ENCODE measurements at places on chromosomes 5 and 9.

GRCh38 chr5:138645778-138646575 lies 70.8 kb upstream of the HSPA9 start:
- DNase-seq: no peak

DNA sequence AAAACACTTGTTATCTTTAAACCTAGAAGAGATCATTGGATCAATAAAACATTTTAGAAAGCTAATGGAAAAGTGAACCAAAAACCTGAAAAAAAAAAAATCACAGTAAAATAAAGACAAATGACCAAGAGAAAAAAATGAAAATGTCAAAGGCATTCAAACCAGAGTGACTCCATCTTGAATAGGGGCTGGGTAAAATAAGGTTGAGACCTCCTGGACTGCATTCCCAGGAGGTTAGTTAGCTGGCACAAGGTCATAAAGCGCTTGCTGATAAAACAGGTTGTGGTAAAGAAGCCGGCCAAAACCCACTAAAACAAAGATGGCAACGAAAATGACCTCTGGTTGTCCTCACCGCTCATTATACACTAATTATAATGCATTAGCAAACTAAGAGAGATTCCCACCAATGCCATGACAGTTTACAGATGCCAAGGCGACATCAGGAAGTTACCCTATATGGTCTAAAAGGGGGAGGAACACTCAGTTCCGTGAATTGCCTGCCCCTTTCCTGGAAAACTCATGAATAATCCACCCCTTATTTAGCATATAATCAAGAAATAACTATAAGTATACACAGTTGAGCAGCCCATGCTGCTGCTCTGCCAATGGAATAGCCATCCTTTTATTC lies 116.7 kb upstream of the NEK6 start:
- DNase-seq: no peak

DNA sequence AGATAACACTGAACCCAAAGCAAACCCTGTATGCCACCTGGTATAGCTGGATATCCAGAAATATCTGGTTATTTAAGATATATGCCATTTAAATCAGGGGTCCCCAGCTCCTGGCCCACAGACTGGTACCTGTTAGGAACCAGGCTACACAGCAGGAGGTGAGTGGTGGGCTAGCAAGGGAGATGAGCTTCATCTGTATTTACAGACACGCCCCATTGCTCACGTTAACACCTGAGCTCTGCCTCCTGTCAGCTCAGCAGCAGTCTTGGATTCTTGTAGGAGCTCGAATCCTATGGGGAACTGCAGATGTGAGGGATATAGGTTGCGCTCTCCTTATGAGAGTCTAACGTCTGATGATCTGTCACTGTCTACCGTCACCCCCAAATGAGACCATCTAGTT lies 646.6 kb downstream of the TLE4 start:
- DNase-seq: no peak

- no peak for DNase-seq
Observed at GRCh38 chr9:3879315-3879714, 353.5 kb upstream of the RFX3 start.

DNA sequence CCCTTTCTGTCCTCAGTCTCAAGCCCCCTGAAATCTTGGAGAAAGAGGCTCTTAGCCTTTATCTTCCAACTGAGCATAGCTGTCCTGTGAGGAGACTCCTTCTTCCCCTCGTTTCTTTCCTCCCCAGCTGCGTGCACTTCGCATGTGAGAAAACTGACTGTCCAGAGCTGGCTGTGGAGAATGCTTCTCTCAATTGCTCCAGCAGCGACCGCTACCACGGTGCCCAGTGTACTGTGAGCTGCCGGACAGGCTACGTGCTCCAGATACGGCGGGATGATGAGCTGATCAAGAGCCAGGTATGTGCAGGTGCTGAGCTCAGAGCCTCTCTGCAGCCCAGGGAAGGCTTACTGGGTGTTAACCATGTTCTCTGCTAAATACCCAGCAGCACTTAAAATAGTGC lies 190.8 kb downstream of the PAPPA start:
- no peak for DNase-seq

DNA sequence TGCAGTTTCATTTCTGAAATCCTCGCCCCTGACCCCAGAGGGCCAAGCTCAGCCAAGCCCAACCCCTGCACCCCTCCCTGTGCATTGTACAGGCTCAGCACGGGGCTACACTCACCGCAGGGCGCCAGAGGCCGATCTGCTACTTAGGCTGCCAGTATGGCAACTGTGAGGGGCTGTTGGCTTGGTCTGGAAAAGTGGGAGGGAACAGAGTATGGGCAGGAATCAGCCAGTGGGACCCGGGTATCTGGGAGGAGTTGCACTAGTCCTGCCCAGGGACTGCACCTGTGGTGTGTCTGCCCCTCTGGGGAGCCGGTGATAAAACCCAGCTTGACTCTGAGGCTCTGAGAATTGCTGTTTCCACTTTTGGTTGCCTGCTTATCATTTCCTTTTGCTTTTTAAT lies 167.4 kb upstream of the KIF2A start:
- DNase-seq: no peak

GRCh38 chr5:133344266-133344665 lies 268.1 kb downstream of the FSTL4 start:
- DNase-seq: no peak

DNA sequence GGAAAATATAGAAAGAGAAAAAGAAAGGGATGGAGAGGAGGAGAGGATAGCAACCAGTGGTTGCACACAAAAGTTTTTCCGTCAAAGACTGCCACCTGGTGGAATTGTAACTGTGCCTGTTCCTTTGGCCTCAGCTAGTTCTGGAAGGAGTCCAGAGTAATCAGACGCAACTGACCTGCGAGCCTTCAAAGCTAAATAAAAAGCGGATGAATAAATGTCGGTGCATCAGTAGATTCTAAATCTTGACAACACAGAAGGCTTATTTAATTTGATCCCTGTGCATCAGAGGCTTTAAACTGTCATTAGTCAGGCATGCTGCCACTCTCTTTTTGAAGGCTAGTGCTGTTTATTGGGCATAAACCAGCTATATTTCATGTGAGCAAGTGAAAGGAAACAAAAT lies 132.9 kb upstream of the ACO1 start:
- no peak for DNase-seq

DNA sequence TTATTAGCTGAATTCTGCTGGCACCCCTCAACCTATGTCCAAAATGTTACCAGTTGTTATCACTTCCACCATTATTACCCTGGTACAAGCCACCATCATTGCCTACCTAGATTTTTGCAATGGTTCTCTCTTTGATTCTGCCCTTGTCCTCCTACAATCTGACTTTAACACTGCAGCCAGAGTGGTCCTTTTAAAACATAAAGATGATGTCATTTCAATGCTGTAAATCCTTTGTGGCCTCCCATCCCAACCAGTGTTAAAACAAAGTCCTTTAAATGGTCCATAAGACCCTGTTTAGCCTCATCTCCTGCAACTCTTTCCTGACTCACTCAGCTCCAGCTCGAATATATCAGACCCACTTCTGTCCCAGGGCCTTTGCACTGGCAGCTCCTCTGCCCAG lies 54.9 kb upstream of the FSTL4 start:
- DNase-seq: no peak

GRCh38 chr5:174281855-174282254 lies 236.3 kb downstream of the NSG2 start:
- no peak for DNase-seq

DNA sequence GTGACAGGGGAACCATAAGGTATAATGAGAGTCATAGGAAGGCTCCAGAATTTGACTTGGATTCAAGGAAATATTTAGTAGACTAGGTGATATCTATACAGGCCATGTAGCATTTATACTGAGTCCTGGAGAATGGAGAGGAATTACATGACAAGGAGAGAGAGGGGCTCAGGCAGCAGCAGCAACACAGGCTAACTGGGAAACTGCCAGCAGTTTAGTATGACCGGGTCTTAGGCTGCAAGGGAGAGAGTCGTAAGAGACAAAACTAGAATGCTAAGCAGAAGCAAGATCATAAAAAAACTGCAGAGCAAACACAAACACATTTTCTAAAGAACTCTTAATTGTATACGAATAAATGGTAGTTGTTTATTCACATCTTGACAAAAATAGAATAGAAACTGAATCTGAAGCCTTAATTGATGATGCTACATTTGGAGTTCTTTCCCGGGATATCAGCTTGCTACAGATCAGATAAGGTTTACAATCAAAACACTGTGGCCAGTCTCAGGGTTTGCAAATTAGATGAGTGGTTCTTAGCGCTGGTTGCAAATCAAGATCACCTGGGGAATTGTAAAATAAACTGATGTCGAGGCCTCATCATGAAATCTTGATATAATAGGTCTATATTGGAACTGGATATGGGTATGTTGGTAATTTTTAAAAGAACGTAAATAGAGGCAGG lies 480.0 kb upstream of the C9orf72 start:
- no peak for DNase-seq

Data from SIG-M5 (cell line).